Thymus (tissue), 14 donors: ENCODE measurements at places on chromosomes 5 and 9.

GRCh38 chr9:88826771-88827181 lies 164.5 kb upstream of the S1PR3 start:
- DNase-seq, result no peak

- DNase-seq, result no peak
Observed at GRCh38 chr5:146667633-146668272, 151.8 kb upstream of the GPR151 start.

- DNase-seq, result no peak
Observed at GRCh38 chr9:118121361-118121760, 417.2 kb downstream of the TLR4 start.

- peak; percentile 15 for DNase-seq
Observed at GRCh38 chr5:151577566-151577965, 13.6 kb downstream of the FAT2 start.

- DNase-seq, result no peak
Observed at GRCh38 chr5:41877408-41877807, 7.2 kb upstream of the OXCT1 start.

- DNase-seq, result no peak
Observed at GRCh38 chr5:139182528-139183296, 15.5 kb downstream of the SIL1 start.

DNA sequence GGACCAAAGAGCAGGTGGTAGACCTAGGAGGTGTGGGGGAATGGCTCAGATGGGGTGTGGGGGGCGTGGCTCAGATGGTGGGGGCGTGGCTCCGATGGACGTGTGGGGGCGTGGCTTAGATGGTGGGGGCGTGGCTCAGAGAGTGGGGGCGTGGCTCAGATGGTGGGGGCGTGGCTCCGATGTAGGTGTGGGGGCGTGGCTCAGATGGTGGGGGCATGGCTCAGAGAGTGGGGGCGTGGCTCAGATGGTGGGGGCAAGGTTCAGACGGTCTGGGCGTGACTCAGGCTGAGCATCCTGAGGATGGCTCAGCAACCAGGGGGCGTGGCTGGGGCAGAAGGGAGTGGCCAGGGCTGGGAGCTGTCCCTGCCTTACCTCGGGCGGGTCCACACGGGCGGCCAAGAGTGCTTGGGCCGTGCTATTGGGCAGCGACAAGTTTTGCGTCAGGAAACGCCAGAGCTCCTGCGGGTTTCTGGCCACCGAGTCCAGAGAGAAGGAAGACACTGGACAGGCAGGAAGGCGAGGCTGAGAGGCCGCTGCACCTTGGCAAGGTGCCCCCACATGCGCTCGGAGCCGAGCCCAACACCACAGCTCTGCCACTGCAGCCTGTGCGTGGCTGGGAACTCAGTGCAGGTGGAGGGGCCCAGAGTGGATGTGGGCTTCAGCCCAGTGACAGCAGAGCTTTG lies 5.9 kb downstream of the ABCA2 start:
- no peak for DNase-seq

GRCh38 chr5:101346447-101346846 lies 443.4 kb upstream of the ST8SIA4 start:
- DNase-seq, result no peak

GRCh38 chr5:435156-435790 lies 7.7 kb upstream of the EXOC3 start:
- DNase-seq, result no peak

- DNase-seq, result no peak
Observed at GRCh38 chr9:135198586-135199285, 111.3 kb downstream of the OLFM1 start.

DNA sequence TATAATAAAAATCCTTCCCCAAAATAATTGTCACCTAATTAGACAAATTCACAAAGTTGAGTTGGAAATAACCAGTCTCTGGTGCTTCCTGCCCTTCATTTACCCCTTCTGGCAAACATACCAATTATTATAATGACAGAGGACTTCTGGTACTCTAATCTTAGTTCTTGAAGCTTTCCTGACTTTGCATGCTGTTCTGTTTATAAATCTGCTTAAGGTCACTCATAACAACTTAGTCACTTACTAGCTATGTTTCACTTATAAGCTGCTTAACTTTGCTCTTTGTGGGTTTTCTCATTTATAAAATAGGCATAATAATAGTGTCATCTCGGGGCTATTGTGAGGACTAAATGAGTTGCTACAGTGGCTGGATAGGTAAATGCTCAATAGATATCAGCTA lies 446.5 kb downstream of the EFNA5 start:
- DNase-seq, result no peak

DNA sequence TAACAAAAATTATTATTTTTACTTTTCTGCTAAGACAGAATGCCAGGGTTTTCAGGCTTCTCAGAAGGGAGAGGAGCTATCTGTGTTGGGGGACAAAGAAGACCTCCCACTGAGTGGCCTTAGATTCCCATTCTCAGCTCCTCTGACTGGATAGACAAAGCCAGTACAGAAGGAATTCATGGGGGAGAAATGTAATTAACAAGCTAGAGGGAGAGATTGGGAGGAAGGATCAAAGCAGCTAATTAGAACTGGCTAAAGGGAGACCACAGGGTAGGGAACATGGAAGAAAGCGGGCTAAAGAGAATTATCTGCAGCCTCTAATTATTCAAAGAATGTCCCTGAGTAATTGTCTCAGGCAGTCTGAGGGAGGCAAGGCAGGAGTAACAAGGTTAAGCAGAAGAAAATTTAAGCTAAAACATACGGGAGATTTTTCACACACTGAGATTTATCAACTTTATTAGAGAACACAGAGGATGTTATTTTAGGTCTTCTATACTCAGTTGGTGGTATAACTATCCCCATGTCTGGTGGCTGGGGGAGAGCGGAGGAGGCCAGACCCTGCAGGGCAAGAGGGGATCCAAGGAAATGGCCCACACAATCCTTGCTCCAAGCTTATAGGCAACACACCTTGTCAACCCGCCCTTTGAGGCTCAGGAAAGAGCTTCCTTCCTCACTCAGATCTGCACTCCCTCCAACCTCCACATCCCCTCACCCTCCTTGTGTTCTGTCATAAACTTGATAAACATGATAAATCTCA lies 87.7 kb upstream of the LRRTM2 start:
- no peak for DNase-seq

GRCh38 chr5:172209714-172210113 lies 15.7 kb downstream of the EFCAB9 start:
- no peak for DNase-seq

- DNase-seq, result no peak
Observed at GRCh38 chr5:137282216-137282615, 216.9 kb downstream of the SPOCK1 start.

- DNase-seq, result no peak
Observed at GRCh38 chr9:128103589-128103962, 24.0 kb downstream of the PTGES2 start.

GRCh38 chr5:6829150-6829784 lies 116.0 kb downstream of the TENT4A start:
- no peak for DNase-seq

GRCh38 chr5:5511904-5512416 lies 89.5 kb downstream of the ICE1 start:
- DNase-seq, result no peak

GRCh38 chr5:174307031-174307408 lies 261.5 kb downstream of the NSG2 start:
- DNase-seq, result no peak

- DNase-seq, result no peak
Observed at GRCh38 chr5:37576552-37576951, 197.4 kb downstream of the WDR70 start.

- DNase-seq, result no peak
Observed at GRCh38 chr9:13244181-13244580, 35.3 kb downstream of the MPDZ start.
